Ovary (tissue), 10 donors: ENCODE measurements at places on chromosomes 2 and 18. TPM values are rescaled to one million over a fixed set of nuclear protein-coding genes. Genes with fewer than 3 reads are reported as not detected.

Gene OTOS
- polyA plus RNA-seq: not detected

- DNase-seq: no peak
Observed at GRCh38 chr2:24153478-24153877, 21.4 kb upstream of the FAM228A start.

DNA sequence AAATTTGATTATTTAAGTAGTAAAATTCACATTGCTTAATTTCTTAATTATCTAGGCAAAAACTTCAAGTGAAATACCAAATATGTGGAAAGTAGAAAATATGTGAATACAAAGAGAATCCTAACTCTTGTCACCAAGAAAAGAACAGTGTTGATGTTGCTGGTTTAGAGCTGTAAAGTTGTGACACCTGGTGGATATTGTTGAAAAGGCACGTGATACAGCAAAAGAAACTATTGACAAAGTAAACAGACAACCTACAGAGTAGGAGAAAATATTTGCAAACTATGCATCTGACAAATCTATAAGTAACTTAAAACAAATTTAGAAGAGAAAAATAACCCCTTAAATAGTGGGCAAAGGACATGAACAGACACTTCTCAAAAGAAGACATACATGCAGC lies 25.6 kb upstream of the ZC3H15 start:
- no peak for DNase-seq

DNA sequence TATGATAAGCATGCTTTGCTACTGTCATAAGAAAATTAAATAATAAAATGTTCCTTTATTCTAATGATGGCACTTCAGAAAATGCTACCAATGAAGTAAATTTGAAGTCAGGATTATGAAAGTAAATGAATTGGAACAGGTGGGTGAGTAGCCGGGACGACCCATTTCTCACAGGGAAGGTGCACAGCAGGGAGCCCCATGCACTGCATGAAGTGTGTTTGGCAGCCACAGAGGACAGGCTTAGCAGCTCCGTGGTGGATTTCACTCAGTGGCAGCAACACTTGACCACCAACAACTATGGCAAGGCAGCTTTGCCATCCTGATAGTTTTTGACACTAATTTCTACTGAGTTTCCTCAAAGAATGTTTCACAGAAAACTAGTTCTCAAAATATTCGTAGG lies 146.3 kb downstream of the ATL2 start:
- no peak for DNase-seq

- no peak for DNase-seq
Observed at GRCh38 chr2:180983468-180984242, 3.2 kb downstream of the UBE2E3 start.
